ENCODE measurements at places on chromosomes 7 and 10.

GRCh38 chr10:57593983-57594573, 673.6 kb downstream of the IPMK start:
- no peak for DNase-seq

DNA sequence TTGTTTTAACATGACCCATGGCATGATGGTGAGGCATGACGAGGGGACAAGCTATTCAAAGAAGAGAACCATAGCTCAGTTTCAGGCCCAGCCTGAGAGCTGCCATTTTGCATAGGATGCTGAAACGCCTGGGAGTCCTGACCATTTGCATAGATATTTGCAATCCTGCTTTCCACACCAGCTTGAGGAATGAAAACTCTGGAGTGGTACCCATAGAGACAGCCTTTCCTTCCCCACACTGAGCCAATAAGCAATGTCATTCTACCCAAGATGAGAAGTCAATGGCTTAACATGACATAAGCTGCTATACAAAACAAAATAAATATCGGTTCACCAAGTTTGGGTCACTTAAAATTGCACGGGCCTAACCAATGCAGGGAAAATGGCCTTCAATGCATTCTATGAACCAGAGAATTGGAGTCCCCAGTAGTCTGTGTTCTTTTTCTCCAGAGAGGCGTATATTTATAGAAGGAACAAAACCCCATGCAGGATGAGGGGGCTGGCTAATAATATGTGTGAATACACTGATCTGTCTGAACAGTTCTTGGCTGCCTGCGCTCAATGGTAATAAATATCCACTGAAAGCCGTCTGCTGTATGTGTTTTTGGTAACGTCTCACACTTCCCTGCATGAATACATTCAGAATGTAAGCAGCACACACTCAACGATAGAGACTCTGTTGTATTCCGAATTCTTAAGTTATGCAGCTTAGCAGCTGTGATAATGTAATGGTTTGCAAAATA, 329.3 kb downstream of the FRMD4A start:
- DNase-seq, result no peak

GRCh38 chr10:91220954-91221675, 652 bp downstream of the PCGF5 start:
- peak; percentile 20 for DNase-seq

- no peak for DNase-seq
These were observed 69.8 kb downstream of the C10orf143 start for GRCh38 chr10:130040817-130041330.

GRCh38 chr10:117476716-117477115, 65.8 kb upstream of the EMX2 start:
- DNase-seq, result no peak
